Kidney (tissue), 22 donors: ENCODE measurements at places on chromosomes 13 and 19. TPM values are rescaled to one million over a fixed set of nuclear protein-coding genes. Genes with fewer than 3 reads are reported as not detected.

Gene ZNF571
- 8.1 TPM for total RNA-seq

Gene APC2
- total RNA-seq: 0.25 TPM

Gene ZNF560
- total RNA-seq: not detected

Gene ATP4A
- not detected for total RNA-seq

DNA sequence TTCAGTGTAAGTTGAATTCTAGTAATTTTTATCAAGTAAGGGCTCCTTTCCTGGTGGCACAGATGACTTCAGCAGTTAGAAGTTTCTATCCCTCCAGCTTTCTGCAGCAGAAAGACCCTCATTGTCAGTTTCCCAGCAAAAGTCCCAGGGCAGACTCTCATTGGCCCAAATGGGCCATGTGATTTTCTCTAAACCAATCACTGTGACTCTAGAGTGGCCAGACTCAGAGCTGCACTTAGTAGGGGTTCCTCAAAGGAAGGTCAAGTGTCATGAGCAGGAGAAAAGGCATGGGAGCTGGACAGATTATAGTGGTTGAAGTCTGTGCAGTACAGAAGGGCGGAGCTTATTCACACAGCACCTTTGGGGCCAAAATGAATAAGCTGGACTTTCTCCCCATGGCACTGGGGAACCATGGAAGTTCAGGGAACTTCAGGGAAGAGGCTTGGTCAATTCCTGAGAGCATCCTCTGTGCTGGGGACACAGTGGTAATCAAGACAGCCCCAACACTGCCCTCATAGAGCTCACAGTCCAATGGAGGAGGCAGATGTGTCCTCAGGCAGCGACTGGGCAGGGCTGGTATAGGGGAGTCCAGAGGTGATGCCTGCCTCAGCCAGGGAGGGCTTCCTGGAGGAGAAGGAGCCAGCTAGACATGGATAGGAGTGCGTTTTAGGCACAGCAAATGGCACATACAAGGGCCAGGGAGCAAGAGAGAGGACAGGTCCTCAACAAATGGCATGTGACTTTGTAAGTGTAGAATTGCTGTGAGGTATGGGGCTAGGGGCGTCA lies 18.3 kb downstream of the CKM start:
- no peak for DNase-seq

- DNase-seq: no peak
Observed at GRCh38 chr13:60370343-60370742, 26.7 kb upstream of the TDRD3 start.

DNA sequence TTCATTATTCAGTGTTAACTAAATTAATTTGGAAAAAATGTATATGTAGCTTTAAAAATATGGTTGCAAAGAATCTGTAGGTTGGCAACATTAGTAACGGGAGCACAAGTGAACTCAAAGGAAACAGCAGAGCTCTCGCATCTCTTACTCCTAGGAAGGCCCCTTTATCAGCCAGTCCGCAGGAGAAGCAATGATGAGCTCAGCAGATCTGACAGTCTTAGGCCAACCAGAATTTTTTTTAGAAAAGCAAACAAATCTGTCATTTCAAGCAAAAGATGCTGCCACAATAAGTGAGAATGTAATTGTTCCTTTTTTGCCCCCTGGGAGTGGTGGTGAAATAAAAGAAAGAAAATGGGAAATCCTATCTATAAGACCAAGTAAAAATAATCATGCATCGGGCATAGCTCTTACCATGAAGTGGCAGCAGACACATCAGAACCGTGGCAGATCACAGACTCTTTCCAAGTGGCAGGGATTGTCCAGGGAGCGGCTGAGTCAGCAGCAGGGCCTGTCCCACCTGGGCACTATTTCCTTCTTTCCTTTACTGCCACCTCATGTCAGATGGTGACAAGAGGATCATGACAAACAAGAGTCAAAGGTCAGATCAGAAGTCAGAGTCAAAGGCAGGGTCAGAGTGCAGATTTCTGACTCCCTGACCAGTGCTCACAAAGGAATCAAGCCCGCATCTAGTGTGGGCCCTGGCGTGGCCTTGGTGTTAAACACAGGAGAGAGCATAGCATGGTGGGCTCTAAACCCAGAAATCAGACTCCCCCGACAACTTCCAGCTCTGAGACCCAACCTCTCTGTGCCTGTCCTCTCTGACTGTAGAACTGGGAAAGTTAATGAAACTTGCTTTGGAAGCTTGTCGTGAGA lies 84.0 kb upstream of the MTIF3 start:
- DNase-seq: no peak
